Activated T-helper 1 cell treated with Interleukin-2 at 50 U/mL for 16 hours (primary cell): ENCODE measurements at places on chromosomes 6 and 20.

GRCh38 chr6:136166815-136167214 is 83.3 kb downstream of the MTFR2 start:
- no peak for DNase-seq

DNA sequence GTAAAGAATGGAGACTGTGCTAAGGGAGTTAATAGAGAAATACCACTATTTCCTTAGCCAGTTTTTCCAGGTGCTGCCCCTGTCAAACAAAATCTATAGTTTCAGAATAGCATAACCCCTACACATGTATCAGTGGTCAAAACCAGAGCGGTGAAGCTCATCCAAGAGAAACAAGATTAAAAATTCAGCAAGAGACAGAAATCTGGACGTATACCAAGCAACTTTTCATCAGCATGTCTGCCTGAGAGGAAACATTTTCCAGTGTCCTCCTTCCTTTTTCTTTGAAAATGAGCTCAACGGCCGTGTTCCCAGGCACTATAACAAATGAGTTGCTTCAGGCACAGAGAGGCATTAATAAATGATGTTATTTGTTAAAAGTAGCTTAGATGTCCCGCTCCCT is 416.5 kb downstream of the BCKDHB start:
- DNase-seq, result no peak

DNA sequence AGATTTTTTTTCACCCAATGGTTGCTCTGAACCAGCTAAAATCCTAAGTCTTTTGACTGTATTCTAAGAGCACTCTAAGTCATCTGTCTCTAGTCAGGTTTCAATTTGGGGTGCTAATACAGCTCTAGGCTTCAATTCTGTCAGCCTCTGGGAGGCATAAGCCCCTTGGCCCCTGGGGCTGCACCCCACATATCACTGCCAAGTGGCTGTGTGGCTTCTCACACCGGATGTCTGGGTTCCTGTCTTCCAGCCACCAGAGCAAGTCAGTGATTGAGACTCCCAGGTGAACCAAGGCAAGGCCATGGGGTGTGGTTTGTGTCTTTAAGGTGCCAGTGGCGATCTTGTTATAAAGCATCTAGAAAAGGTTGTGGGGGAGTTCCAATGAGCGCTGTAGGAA is 136.5 kb downstream of the TMEM242 start:
- no peak for DNase-seq

DNA sequence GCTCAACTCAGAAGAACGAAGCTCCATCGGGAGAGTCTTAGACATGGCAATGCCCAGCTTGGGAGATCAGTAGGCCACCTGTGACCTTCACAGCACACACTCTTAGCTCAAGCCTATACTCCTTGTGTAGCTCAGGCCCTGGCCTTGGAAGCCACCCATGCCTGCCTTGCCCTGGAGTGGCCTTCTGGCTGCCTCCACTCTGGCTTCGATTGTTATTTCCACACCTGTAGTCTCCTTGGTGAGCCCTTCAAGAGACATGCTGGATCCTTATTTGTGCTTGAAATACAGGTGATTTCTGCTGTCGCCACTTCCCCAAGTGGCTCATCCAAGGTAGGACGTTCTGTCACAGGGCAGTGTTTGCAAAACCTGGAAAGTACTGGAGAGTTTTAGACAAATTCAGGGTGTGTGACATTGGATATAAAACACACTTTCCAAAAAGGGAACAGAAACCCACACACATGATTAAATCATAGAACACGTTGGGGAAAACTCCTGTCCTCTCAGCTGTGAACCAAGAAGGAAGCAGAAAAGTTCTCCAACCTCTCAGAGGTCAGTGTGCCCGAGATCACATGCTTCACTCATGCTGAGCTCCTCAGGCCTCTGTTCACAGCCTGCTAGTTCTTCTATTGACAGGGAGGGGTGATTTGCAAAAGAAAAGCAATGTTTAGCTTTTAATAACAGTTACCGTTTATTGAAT is 391.8 kb downstream of the CDC5L start:
- no peak for DNase-seq

DNA sequence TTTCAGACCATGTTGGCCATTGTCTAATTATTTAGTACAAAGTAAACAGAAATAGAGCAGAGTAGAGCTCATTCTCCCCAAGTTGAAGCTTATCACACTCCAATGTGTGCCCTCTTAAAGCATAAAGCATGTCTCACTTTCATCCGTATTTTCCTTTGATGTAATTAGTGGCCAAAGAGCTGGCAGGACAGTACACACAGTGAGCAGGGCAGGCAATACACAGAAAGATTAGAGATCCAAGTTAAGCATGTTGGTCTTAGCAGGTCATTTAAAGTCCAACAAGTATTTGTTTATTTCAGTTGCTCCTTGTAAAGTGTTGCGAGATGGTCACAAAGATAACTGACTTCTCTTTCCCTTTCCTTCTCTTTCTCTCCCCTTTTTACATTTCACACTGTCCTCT is 47.2 kb downstream of the RFX6 start:
- DNase-seq, result no peak

GRCh38 chr20:25623225-25623735 is 534 bp downstream of the NANP start:
- no peak for DNase-seq

GRCh38 chr6:33549196-33549595 is 30.9 kb downstream of the BAK1 start:
- no peak for DNase-seq
